ENCODE measurements at places on chromosomes 12 and 14. TPM values are rescaled to one million over a fixed set of nuclear protein-coding genes. Genes with fewer than 3 reads are reported as not detected.

- DNase-seq, result no peak
Observed at GRCh38 chr12:78566456-78566855, 298.1 kb upstream of the SYT1 start.

NANOG gene
- not detected for total RNA-seq

- peak; percentile 6 for DNase-seq
Observed at GRCh38 chr14:79016828-79017505, 846.8 kb downstream of the NRXN3 start.

DNA sequence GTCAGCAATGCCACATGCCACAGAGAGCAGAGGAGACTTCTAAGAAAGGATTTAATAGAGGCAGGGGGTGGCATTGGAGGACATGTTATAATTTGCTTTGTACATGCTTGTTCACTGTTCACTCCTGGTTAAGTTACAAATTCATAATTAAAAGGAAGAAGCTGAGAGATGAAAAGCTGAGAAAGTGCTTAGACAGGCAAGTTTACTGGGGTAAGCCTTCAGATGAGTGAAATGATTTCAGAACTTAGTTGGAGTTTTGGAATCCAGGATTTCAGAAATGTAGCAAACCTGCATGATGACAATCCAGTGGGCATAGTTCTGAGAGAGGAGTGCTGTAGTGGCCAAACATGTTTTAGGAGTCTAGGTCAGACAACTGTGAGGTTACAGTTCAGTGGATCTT lies 67.3 kb upstream of the FBXO33 start:
- DNase-seq, result no peak

CD163L1 gene
- total RNA-seq, result 7.5 TPM

PTCSC3 gene
- total RNA-seq, result not detected

OR6C74 gene
- not detected for total RNA-seq

- no peak for DNase-seq
Observed at GRCh38 chr14:95157048-95157326, 342 bp downstream of the DICER1 start.

GRCh38 chr12:67981287-67982162 lies 7.7 kb upstream of the IFNG-AS1 start:
- no peak for DNase-seq

DDN gene
- 0.22 TPM for total RNA-seq

PLXNC1 gene
- total RNA-seq, result 0.04 TPM

HSPA2 gene
- total RNA-seq, result 8.2 TPM

DNA sequence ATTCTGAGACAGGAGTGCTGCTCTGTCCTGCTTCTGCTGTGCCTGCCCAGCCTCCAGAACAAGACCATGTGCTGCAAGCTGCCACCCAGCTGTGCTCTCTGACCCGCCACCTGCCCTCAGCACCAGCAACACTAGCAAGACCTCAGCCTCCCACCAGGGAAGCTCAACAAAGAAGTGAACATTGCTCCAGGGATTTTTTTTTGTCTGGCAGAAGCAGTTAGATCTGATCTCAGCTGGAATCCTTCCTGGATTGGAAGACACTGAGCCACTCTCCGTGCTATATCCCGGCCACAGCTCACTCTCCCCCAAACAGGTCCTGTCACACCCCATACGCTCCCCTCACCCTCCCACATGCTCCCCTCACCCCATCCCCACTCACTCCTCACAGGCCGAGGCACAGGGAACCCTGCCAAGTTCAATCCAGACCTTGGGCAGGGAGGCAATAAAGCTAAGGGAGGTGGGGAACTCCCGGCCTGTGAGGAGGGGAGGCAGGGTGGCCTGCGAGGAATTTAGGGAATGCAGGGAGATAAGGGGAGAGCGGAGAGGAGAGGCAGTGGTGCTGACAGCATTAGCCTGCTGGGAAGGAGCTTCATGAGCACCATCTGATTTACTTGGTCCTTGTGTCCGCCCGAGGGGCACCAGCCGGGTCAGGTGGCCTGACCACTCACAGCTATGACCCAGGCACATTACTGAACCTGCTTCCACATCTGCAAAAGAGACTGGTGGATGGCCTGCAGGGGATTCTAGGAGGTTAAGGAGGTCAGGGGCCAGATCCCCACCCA lies 29.7 kb downstream of the CCDC85C start:
- no peak for DNase-seq

HOXC10 gene
- total RNA-seq, result 0.44 TPM

DNA sequence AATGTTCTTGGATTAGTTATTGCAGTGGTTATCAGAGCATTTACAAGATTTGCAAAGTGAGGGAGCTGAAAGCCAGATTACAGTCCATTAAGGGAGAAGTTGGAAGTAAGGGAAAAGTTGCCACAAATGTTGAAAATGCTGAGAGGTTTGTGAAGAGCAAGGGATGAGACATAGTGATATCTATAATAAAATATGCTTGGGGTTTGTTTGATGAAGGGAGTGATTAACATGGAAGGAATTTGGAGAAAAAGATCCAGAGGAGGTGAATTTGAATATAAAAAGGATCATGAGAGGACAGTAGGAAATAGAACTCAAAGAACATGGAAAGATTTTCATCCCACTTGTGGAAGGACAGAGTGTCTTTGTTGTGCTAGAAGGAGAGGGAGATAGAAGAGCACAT lies 19.3 kb upstream of the CCER1 start:
- DNase-seq, result no peak

DNA sequence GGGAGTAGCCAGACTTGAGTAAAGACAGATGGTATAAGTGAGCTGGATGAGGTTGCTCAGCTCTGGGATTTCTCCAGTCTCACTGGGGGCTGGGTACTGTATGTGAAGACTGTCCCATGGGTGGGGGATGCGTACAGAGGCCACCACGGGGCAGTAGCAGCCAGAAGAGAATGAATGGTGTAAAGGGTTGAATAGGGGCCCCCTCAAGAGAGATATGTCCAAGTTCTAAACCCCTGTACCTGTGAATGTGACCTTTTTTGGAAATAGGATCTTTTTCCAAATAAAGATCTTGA lies 21.8 kb upstream of the BCDIN3D start:
- DNase-seq, result no peak

DNA sequence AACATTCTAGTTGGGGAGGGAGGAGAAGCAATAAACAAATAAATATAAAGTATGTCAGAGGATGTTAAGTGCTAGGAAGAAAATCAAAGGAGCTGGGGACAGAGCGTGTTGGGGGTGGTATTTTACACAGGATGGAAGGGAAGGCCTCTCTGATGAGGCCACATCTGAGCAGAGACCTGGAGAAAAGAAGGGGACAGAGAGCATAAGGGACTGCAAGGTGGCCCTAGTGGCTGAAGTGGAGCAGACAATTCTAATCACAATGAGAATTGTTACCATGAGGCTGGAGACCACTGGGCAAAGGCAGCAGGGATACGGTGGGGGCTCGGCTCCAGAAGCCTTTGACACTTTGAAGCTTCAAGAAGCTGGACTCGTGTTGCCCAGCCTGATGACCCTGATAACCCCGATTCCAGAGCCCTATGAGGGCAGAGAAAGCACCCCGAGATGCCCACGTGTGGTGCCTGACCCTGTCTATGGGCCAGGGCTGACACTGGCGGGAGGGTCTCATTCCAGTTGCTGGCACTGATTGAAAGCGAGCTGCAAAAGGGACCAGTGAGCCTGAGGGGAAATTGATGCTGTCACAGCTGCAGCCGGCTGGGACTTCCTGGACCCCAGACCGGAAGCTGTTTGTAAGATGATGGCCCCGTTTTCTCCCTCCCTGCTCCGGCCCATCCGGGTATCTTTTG lies 169.1 kb downstream of the RBM19 start:
- no peak for DNase-seq

DNA sequence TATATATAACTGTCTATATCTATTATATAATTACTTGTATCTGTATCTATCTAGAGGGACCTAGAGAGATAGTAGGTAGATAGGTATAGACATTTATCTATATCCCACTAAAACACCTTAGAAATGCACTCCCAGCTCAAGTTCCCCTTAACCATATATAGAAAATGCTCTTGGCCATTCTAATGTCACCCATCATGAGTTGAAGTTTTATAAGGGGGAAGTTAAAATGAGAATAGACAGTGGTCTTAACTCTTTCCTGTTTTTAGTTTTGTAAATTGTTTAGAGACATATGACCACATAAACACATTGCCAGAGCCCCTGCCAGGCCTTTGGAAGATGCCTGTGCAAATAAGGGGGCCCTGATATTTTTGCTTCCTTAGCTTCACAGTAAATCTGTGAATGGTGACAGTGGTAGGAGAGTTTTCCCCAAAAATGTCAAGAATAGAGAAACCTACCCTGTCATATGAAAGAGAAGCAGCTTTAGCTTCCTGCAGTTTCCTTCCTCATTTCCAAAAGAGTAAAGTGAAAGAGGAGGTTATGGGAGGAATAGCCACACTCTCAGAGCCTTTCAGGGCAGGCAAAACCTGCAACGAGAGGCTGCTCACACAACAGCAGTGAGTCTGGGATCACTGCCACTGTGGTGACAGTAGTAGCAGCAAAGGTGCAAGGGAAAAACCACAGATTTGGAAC lies 45.5 kb downstream of the MGST1 start:
- DNase-seq, result no peak

DNA sequence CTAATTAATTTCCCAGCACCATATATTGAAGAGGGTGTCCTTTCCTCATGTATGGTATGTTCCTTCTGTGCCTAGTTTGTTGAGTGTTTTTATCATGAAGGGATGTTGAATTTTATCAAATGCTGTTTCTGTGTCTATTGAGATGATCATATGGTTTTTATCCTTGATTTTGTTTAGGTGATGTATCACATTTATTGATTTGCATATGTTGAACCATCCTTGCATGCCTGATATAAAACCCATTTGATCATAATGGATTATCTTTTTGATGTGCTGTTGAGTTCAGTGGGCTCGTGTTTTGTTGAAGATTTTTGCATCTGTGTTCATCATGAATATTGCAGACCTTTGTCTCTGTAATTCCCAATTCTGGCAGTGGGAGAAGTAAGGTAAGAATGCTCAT lies 44.6 kb downstream of the RASSF8 start:
- DNase-seq, result no peak

CLEC4A gene
- 0.86 TPM for total RNA-seq

DAO gene
- total RNA-seq, result not detected

GRCh38 chr12:53414756-53415417 lies 8.8 kb upstream of the AMHR2 start:
- DNase-seq, result peak; percentile 32

DNA sequence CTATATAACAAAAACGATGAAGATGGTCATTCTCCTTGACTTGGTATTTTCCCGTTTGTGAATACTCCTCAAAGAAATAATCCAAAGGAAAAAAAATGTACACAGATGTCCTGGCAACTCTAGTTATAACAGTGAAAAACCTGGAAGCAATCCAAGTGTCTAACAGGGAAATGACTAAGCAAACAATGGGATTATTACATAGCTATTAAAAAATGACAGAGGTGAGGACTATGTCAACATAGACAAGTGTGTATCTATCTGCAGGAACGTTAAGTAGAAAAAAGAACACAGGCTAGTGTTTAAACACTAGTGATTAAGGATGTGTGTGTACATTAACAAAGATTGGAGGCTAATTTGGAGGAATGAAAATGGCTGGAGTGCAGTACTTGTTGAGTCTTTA lies 5.9 kb upstream of the APOLD1 start:
- peak; percentile 95 for DNase-seq

GPX2 gene
- total RNA-seq, result not detected

DNA sequence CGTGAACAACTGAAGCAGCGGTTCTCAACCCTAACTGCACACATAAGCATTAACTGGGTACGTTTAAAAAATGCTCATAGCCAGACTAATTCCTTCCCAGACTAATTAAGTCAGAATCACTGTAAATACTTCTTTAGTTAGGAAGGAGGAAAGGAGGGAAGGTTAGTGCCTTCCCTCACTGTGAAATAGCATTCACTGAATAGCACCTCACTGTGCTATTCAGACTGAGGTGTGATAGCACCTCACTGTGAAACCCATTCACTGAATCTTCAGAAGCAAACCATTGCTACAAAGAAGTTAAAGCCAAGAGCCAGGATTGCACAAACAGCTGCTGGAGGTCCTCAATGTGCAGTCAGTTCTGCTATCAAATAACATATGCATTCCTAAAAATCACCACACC lies 58.8 kb downstream of the RTN1 start:
- DNase-seq, result no peak

SOX5 gene
- total RNA-seq, result 2.9 TPM

All from endothelial cell of umbilical vein (primary cell).